Stimulated activated naive CD4-positive, alpha-beta T cell treated with Interleukin-2 at 50 U/mL for 16 hours (primary cell): ENCODE measurements at places on chromosomes 2 and 18.

- no peak for DNase-seq
Observed at GRCh38 chr2:30666266-30666874, 140.9 kb downstream of the CAPN13 start.

GRCh38 chr2:12500899-12501298 is 215.8 kb upstream of the TRIB2 start:
- DNase-seq: no peak

DNA sequence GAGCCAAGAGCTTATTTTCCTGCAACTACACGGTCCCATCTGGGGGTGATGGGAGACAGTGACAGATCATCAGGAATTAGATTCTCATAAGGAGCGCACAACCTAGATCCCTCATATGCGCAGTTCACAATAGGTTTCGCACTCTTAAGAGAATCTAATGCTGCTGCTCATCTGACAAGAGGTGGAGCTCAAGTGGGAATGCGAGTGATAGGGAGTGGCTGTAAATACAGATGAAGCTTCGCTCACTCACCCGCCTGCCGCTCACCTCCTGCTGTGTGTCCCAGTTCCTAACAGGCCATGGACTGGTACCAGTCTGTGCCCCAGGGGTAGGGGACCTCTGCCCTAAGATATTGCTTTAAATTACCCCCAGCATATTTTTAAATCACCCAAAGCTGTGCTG is 10.8 kb downstream of the LRRFIP1 start:
- DNase-seq: no peak

DNA sequence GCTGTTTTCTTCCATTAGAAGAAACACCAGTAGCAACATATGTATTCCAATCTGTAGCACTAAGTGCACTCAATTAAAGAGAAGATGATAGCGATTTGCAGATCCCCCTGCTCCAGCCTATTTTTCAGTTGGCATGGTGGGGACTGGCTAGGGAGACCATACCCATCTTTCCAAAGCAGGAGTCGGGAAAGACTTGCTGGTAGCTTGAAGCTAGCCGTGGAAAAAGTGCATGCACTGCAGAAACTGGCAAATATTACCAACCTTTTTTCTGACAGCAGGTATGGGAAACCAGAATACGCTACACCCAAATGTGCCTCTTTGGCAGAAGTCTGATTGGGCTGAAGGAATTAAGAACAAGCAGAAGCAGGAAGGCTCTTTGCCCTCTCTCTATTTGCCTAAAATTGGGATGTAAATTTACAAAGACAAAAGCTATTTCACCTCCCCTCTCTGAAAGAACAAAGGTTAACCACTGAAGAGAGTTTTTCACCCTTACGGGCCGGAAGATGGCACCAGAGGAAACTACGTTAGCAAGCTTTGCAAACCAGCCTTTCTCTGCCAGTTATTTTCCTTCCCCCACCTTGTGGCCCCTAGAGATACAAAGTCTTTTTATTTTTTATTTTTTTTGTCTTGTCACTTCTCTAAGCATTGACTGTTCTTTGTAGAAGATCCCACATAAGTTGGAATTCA is 273.1 kb downstream of the DLGAP1 start:
- DNase-seq: no peak

GRCh38 chr18:11950824-11951223 is 30.5 kb upstream of the IMPA2 start:
- no peak for DNase-seq

GRCh38 chr2:2714408-2714807 is 383.3 kb upstream of the MYT1L start:
- no peak for DNase-seq
